ENCODE measurements at places on chromosomes 3 and 15.

- no peak for DNase-seq
These were observed 2.3 kb downstream of the SH3BP5 start for GRCh38 chr3:15330031-15330596.

DNA sequence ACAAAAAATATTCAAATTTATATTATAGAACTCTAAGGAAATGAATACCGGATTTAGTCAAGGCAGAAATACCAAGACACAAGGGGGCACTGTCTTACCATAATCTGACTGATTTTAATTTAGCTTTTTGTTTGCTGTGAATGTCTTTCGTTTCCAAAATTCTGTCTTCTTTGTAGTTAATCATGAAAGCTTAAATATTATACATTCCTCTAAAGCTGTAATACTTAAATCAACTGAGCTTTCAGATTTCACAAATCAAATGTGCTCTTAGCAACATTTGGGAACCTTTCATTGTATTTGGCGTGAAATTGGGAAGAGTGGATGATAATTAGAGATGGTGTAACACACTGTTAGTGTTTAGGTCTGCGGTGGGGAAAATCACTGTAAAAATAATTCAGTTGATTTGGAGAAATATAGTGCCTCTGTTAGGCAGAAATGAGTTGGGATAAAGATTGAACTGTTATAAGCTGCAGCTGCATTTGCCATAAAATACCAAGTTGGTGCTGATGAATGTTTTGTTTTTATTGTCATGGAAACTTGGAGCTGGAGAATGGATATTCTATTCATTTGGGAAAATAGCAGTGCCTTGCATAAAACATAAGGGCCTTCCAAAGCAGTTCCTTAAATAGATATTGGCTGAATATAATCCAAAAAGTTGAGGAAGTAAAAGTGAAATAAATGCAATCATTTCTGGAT, 228.2 kb downstream of the TCF12 start:
- no peak for DNase-seq

GRCh38 chr3:16247282-16248061, 17.3 kb downstream of the DPH3 start:
- peak; percentile 44 for DNase-seq

DNA sequence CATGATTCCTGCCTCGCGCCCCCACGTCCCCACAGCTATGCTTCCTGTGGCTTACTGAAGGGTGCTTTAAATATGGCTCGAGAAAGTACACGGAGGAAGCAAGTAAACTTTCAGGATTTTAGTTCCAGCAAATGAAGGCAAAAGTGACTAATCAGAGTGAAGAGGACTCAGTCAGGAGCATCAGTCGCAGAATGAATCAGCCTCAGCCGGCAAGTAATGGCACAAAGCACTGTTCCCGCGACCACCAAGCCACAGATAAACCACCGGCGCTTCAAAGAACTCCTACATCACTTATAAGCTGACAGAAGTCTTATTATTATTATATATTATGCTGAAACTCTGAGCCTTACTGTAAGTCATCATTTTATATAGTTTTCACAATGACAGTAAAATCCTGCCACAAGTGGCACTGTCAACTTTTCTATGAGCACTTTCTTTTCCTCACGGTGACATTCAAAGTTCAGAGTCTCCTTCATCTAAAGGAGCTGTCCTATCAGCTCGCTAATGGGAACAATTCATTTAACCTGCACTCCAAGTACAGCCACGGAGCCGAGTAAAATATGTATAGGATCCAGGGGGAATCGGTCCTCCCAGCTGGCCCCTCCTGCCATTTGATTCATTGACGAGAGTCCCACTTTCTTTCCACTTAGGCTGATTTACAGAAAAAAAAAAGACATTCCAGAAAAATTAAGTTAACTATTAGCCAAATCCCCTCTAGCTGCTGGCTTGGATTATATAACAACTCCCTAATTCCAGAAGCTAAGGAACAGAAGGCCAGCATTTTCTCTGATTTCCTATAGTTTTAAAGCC, 217.0 kb upstream of the ICE2 start:
- DNase-seq, result peak; percentile 33

DNA sequence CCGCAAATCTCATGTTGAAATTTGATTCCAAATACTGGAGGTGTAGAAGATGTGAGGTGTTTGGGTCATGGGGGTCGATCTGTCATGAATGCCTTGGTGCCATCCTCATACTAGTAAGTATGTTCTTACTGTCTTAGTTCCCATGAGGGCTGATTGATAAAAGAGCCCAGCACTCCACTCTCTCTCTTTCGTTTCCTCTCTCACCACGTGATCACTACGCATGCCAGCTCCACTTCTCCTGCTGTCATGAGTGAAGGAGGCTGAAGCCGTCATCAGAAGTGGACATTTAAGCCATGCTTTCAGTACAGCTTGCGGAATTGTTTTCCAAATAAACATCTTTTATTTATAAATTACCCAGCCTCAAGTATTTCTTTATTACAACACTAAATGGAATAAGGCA, 6.1 kb downstream of the OR5H15 start:
- no peak for DNase-seq

- DNase-seq, result peak; percentile 75
These were observed 5.7 kb downstream of the TPM1 start for GRCh38 chr15:63048115-63048775.

- no peak for DNase-seq
These were observed 21.6 kb downstream of the PDIA5 start for GRCh38 chr3:123088387-123088786.

DNA sequence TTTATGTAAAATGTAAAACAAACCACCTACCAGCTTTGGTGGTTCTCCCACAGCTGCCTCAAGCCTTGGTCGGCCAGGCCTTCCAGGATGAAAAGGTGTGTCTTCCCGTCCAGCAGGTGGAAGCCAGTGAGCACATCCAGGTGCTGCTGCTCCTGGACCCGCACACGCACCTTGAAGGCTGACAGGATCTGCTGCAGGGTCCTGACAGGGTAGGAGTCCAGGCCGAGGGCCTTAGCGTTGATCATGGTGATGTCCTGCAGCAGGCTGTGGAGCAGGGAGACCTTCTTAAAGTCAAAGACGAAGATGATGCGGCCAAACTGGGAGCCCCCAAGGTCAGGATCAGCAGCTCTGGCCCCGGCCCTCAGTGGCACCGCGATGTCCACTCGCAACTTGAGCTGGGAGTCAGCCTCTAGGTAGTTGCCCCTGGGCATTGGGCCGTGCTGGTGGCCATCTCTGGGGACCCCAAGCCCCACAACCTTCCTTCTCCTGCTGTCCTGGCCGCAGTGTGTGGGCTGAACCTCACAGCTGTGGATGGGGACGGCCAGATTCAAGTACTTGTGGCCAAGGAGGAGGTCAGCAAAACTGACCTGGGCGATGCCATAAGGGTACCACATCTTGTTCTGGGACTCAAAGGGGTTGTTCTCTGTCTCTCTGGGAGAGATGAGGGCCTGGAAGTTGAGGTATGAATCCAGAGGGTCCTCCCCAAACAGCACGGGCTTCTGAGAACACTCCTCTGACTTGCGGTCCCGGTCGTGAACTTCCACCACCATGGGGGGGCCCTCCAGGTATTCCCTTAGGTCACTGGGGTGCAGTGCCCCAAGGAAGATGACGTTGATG, 48.6 kb downstream of the CFAP92 start:
- no peak for DNase-seq

DNA sequence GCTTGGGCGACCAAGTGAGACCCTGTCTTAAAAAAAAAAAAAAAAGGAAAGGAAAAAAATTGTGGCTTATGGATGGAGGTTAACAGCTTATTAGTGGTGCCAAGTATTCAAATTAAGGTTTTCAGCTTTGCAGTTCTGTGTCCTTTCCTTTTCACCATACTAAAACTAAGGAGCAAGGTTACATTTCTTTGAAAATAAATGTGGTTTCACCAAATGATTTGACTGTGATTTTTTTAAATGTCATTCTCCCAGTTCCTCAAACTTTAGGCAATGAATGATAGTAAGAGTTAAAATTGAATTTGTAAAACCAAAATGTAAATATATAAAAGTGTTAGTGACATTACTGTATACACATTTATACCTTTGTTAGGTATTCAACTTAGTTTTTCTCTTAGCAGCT, 9.6 kb downstream of the CHRNA5 start:
- no peak for DNase-seq

DNA sequence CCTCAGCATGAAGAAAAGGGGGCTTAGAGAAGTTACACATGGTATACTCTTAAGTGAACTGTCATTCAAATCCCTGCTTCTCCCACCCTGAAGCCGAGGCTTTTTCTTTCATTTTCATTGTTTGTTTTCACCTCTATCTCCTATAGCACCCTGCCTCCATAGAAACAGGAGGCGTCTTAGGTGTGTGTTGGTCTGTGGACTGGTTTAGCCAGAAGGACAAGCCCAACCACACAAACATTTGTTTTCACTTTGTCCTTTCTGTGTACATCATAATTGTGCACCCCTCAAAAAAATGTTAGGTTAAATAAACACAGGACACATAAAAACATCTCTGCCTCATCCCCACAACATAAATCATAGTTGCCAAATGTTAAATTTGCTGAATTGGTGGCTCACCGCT, 73.3 kb upstream of the UBE2E2 start:
- no peak for DNase-seq

DNA sequence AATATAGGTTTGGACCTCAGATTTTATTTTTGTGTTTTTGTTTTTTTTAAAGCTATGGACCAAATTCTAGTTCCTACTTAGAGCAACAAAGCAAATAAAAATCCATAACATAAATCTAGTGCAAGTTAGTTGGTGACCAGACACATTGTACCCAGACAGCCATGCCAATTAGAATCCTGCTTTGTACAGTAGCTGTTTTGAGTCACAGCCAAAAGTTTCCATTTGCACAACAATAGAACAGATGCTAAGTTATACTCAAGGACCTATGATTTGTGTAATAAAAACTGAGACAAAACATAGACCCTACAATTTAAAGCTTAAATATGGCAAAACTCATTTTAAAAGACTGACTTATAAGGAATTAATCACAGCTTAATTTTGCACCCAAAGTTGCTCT, 513.1 kb upstream of the CBLB start:
- DNase-seq, result no peak

- DNase-seq, result no peak
These were observed 12.7 kb upstream of the LMCD1 start for GRCh38 chr3:8488877-8489276.

DNA sequence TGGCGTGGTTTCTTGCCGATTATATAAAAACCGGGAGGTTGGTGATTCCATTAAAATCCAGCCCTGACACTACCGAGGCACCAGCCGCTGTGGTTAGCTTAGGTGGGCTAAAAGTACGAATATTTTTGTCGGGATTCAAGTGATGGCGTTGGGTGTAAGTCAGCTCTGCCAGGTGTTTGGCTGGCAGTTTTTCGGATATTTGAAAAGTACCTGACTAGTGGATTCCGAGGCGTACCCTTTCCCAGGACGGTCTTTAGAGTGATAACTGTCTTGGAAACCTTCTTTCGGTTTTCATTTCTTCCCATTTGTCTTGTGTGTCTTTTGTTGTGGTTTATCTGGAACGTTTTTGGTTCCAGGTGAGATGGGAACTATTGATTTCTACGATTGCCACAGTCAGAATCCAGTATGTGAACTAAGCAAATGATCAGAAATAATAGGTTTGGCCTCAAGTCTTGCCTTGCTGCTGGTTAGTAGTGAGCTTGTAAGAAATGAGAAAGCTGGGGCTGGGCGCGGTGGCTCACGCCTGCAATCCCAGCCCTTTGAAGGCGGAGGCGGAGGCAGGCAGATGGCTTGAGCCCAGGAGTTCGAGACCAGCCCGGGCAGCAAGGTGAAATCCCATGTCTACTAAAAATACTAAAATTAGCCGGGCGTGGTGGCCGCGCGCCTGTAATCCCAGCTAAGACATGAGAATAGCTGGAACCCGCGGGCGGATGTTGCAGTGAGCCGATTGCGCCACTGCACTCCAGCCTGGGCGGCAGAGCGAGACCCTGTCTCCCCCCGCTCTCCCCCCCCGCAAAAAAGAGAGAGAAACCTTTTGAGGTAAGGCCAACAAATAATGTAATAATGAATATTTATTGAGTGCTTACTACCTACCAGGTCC, 1.4 kb downstream of the FYTTD1 start:
- peak; percentile 10 for DNase-seq

DNA sequence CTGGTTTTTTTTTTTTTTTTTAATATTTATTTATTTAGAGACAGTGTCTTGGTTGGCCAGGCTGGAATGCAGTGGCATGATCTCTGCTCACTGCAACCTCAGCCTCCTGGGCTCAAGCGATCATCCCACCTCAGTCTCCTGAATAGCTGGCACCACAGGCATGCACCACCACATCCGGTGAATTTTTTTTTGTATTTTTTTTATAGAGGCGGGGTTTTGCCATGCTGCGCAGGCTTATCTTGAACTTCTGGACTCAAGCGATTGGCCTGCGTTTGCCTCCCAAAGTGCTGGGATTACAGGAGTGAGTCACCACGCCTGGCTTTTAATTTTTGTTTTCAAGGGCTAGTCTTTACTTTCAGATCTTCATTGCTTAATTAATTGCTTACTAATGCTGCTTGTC, 13.1 kb downstream of the PCCB start:
- DNase-seq, result no peak

GRCh38 chr3:160390565-160391138, 8.4 kb downstream of the IFT80 start:
- DNase-seq, result no peak

GRCh38 chr3:120451272-120451761, 525 bp upstream of the FSTL1 start:
- no peak for DNase-seq

DNA sequence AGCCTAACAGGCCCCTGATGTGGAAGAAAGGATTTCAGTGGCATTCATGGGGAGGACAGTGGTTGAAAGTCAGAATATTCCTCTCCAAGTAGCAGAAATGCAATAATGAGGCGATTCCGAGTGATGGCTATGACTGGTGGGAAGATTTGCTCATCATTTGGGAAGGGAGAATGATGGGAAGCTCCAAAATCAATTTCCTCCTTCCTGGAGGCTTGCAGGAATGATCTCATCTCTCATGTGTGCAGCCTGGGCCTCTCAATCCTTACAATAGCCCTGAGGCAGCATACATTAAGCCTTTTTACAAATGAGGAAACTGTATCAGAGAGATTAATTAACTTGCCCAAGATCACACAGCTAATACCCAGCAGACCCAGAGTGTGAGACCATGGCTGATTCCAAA, 58.7 kb downstream of the BOC start:
- no peak for DNase-seq

- no peak for DNase-seq
These were observed 18.7 kb upstream of the TRMT10C start for GRCh38 chr3:101542957-101543356.

- no peak for DNase-seq
These were observed 901.5 kb upstream of the SEMA6D start for GRCh38 chr15:46815765-46816164.

DNA sequence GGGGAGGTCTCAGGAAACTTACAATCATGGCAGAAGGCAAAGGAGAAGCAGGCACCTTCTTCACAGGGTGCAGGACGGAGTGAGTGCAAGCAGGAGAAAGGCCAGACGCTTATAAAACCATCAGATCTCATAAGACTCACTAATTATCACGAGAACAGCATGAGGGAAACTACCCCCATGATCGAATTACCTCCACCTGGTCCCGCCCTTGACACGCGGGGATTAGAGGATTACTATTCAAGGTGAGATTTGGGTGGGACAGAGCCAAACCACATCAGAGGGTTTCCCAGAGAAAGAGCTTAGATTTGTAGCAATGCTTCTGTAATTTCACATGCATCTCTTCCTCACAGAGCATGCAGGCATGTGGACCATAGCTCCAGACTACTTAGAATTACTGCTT, 615.7 kb upstream of the UBE2E2 start:
- DNase-seq, result no peak

Data from stimulated activated CD4-positive, alpha-beta T cell treated with anti-CD3 and anti-CD28 coated beads, Interleukin-1b, Interleukin-23, amount 100 ng/mL, for 1 hour (primary cell).